ENCODE measurements at places on chromosomes 3 and 15.
A peak's percentile ranks its signal among the peaks of the same experiment; 100 is the strongest.

- DNase-seq, result peak; percentile 44
Measured at GRCh38 chr15:38854506-38854905, 289.9 kb upstream of the RASGRP1 start.

DNA sequence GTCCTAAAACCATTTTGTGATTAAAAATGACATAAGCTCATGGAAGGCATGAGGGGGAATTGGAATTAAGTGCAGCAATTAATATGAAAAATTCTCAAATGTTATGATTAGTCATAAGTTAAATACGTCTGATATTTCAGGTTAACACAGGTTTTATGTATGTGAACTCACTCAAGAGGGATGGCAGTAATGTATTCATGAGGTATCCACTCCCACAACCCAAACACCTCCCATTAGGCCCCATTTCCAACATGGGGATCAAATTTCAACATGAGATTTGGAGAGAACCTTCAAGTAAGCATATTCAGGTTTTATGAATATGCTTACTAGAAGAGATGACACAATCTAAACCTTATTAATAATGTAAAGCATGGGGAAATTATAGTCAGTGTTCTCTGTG lies 41.6 kb upstream of the IL20RB start:
- no peak for DNase-seq

DNA sequence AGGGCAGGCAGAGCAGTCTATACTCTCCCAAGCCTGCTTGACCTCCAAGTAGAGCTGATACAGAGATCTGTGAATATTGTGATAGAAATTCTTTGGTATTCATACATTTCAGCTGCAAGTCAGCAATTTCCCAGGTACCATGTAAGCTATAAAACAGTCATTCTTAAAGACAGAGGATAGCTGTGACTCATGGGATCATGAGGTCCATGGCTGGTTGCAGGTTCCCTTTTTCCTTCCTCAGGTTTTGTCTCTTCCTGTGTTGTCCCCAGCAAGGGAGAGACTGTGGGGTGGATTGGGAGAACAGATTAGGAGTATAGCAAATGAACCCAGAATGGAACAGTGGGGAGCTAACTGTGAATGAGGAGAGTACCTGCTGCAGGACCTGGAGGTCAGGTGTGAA lies 5.4 kb upstream of the P4HTM start:
- DNase-seq, result no peak

DNA sequence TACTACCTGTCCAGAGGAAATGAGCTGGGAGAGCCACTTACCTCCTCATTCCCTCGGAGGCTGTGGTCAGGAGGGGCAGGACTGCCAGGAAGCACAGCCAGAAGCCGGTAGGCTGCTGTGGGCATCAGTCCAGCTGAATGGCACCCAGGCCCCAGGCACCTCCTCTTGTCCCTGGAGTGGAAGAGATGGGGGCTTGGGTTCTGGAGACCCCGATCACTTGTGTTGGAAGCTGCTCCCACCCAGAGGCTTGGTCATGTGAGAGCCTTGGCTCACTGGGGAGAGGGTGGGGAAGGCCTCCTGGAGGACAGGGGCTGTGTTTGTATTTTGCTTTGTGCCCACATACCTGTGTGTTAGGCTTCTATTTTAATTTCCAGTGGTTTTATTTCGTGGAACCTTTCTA lies 261.9 kb downstream of the GABRG3 start:
- DNase-seq, result no peak

- DNase-seq, result no peak
Measured at GRCh38 chr3:196763179-196763578, 23.5 kb downstream of the PAK2 start.

DNA sequence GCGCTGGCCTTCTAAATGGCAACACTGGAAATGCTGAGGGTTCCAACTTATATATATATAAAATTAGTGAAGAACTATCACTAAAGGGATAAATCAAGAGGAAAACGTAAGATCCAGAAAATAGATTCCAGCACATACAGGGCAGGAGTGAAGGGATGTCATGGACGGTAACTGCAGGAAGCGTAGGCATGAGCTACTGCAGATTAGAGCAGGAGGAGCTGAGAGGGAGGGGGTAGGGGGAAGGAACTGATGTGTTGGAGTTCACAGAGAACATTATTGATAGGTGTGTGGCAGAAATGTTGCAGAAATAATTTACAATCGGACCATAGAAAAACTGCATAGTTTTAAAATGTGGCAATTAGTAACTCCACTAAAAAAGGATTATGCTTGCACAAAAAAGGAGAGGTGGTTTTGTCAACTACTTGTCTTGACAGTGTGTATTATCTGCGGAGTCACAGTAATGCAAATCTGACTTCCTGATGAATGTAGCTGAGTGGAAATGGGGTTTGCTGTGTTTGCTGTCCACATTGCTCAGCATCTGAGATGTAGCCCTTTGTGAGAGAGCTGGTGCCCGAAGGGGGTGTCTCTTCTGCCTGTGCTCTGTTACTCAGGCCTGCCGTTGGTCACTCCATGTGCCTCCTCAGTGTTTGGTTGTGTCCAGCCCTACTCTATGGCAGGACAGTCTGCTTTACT lies 61.2 kb downstream of the PAK2 start:
- no peak for DNase-seq

- DNase-seq, result no peak
Measured at GRCh38 chr3:116030131-116030850, 407.0 kb downstream of the GAP43 start.

GRCh38 chr15:48533982-48534381 lies 111.5 kb downstream of the FBN1 start:
- no peak for DNase-seq

DNA sequence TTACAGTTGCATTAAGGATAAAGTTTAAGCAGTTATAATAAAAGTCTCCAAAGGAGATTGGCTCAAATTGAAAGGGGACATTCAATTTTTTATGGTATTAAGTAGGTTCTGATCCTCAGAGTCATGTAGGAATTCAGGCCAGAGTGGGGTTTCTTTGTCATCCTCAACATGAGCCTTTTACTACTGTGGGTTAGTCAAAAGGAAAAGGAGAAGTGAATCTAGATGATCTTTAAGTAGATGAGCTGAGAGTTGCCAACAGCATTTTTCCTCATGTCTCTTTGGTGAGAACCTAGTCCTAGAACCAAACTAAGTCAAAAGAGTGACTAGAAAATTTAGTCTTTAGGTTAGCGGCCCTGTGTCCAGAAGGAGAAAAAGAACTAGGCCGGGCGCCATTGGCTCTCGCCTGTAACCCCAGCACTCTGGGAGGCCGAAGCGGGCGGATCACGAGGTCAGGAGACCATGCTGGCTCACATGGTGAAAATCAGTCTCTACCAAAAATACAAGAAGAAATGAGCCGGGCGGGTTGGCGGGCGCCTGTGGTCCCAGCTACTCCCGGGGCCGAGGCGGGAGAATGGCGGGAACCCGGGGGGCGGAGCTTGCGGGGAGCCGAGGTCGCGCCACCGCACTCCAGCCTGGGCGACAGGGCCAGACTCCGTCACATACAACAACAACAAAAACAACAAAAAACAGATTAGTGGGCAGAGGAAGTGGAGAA lies 4.2 kb upstream of the CHL1 start:
- DNase-seq, result no peak

DNA sequence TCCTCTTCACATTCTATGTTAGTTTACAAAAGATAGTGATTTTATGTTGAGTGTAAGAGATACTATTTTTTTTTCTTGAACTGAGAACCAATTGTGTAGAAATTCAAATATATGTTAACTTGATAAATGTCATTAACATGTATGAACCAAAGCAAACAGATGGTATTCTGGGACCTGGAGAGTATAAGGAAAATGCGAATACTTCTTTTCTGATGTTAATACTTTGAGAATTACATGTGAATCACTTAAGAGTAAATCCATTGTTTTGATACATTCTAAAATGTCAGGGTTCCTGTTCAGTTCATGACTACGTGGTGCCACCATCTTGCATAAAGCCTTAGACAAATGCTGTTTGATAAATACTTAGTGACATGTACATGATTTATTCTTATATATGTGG lies 541.3 kb downstream of the FGF12 start:
- DNase-seq, result no peak

All from fibroblast of skin of left quadriceps (primary cell).